Activated CD4-positive, alpha-beta T cell treated with anti-CD3 and anti-CD28 coated beads, Interleukin-2, amount 50 U/mL, for 1 hour (primary cell): ENCODE measurements at places on chromosomes 6 and 20.
A peak's percentile ranks its signal among the peaks of the same experiment; 100 is the strongest.

DNA sequence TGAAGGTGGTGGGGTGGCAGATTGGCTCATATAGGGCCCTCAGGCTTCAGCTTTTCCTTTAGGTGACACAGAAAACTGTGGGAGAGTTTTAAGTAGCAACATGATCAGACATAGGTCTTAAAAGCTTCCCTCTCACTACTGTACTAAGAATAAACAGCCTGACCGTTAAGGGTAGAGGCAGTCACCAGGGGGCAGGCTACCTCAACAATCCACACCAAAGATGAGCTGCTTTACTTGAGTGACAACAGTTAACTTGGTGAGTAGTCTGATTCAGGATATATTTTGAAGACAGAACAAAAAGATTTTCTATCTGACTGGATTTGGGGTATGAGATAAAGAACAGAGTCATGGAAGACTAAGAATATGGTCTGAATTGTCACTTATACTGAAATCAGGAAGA is 193.1 kb upstream of the SHLD1 start:
- DNase-seq = peak; percentile 43

GRCh38 chr6:26129656-26130055 is 42.4 kb downstream of the HFE start:
- no peak for DNase-seq

- DNase-seq = no peak
Measured at GRCh38 chr6:42637681-42638080, 73.9 kb downstream of the UBR2 start.

GRCh38 chr6:20722455-20722854 is 188.2 kb downstream of the CDKAL1 start:
- no peak for DNase-seq

GRCh38 chr6:20227350-20227749 is 15.1 kb upstream of the MBOAT1 start:
- no peak for DNase-seq

DNA sequence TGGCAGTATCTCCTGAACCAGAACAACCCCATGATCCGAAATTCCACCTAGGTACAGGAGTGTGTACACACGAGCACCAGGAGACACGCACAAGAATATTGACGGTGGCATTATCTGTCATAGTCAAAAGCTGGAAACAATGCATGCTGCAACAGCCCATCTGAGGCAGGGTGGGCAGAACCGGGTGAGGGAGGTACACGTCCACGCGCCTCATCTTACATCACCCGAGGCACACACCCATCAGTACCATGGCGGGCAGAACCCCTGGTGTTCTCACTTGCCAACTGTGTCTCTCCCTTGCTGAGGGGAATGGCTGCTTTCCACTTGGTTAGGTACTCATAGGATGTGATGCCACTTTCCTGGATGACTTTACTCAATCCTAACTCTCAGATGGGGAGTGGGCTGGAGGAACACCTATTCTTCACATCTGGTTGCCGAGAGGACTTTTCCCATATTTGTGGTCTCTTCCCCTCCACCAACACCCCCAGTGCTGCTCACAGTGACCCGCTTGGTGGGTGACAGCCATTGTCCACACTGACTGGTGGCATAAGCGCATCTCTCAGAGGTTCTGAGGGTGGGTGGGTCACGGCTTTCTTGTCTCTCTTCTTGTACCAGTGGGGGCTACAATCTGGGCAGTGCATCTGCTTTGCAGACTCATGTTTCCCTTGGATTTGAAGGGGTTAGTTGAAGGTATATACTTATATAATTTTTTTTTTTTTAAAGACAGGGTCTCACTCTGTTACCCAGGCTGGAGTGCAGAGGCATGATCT is 13.5 kb downstream of the PPP1R3G start:
- DNase-seq = no peak

GRCh38 chr6:163490826-163491577 is 76.5 kb downstream of the QKI start:
- DNase-seq = no peak

DNA sequence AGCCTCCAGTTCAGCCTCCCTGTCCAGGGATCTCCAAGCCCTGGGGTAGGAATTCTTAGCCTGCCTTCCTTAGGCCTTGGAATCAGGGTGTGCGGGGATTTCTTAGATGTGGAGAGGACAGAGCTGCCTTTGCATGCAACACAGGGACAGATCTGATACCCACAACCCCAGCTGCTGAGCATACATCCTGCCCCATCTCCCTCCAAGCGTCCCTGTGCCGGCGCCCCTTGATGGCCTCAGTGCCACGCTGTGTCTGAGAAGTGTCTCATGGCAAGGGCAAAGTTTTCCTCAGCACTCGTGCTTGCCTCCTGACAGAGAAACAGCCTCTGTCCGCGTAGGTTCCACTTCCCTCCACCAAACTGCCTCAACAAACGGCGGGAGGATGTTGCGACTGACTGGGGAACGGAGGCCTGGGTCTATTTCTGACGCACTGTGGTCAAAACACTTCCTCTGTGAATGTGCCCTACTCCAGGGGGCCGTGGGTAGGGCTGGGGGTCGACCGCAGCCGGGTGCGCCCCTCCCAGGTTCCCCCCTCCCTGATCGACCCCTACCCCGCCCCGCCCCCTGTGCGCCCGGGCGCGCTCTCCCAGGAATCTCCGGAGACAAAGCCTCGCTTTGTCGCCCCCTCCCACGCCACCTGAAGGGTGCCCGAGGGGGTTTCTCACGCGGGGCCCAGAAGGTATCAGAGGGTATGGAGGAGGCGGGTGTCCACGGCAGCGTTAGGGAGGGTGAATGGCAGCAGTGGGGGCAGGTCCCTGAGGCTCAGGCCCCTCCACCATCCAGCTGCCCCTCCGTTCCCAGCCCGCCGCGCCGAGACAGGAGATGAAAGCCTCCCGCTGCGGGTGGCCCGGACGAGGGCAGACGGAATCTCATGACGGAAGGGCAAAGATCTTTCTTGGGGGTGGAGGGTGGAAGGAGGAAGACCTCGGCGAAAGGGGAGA is 806 bp downstream of the MICAL1 start:
- DNase-seq = peak; percentile 74

DNA sequence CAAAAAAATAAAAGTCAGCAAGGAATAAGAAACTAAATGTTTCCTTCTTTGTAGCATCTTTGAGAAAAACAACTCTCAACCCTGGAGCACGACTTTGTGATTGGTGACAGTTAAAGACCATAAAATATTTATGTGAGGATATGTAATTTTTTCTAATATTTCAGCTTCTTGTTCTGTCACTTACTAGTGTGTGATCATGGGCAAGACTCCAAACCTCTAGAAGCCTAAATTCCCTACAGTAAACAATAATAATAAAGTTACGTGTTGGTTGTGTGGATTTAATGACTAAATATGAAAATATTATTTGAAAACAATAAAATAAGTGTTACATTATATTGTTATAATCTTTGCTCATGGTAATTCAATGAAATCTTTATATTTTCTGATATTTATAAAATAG is 735.6 kb upstream of the MARCKS start:
- DNase-seq = no peak

DNA sequence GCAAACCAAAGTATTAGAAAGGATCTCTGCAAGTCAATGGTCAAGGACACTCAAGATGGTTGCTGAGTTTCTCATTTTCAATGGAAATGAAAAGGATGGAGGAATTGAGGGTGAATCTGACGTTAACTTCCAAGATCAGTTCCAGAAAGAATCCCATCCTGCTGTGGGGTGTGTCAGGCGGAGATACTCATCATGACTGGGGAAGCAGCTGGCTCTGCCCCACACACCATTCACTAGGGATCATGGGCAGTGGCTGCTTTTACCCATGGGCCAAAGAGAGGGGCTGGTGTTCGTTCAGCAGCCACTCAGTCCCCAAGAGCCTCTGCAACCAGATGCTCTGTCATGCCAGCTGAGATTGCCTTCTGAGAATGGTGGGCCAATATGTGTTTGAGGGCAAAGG is 102.3 kb upstream of the KCNK16 start:
- no peak for DNase-seq

GRCh38 chr20:2314759-2315439 is 19.1 kb downstream of the TGM3 start:
- no peak for DNase-seq

DNA sequence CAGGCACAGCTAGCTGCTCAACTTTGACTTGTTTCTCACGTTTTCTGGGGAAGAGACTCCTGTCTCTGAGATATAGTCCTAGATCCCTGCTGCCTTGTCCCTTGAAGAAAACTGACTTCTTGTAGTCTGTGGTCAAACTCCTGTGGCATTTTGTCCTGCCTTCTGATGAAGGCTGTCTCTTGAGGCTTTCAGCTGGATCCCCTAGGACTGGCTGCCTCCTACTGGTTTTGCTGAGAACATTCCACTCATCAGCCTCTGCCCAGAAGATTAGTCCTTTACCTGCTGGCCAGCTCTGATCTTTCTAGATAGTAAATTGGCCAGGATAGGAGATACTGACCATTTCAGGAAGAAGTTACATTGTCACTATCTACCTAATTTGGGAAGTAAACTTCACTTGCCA is 71.9 kb upstream of the CNR1 start:
- DNase-seq = no peak

DNA sequence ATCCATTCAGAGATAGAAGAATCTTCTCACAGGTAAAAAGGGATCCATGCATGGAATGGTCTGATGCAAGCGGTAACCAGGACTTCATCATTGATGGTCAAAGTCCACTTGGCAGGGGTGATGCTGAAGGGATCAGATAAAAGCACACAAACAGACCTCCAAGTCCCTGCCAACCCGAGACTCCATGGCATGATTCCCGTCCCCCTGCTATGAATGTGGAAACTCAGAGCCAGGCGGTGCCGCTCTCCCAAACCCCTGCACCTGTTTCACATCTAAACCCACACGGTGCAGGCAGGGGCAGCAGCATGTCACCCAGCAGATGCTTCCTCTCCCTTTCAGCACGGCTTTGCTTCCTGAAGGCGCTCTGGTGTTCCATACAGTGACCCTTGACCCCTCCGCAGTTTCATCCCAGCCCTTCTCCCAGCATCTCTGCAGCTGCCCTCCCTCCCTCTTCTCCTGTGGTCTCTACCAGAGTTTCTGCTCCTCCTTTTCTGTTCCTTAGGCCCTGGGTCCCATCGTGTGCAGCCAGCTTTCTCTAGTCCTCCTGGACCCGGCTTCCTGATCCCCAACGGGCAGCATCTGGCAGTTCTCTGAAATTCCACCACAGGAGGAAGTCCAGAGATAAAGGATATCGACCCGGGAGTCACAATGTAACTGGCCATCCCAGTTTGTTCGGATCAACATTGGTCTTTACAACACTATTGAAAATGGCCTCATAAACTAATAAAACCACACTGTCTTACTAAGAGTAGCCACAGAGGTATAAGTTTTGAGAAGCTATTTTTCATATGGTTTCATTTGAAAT is 235.0 kb downstream of the TTLL2 start:
- DNase-seq = no peak

- DNase-seq = no peak
Measured at GRCh38 chr20:62347445-62347844, 19.7 kb downstream of the LAMA5 start.

GRCh38 chr20:32535316-32535952 is 49.7 kb downstream of the NOL4L start:
- DNase-seq = peak; percentile 41

DNA sequence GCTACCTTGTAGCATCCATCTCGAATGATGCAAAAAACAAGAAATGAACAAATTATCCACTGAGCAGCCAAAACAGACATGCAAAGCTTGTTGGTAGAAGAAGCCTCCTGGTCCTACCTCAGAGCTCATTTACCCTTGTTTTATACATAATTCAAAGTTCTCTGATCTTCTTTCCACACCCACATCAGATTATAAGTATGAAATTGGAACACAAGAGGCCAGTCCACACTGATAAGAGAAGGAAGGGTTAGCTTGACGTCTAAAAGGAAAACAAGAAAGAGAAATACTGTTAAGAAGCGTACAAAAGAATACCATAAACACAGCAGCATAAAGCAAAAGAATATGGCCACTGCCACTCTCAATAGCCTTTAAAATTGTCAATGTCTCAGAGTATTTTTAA is 49.7 kb downstream of the FAM83B start:
- DNase-seq = no peak

- peak; percentile 37 for DNase-seq
Measured at GRCh38 chr6:24949020-24949569, 13.3 kb upstream of the RIPOR2 start.

GRCh38 chr20:52290569-52290968 is 99.0 kb upstream of the ZFP64 start:
- DNase-seq = no peak

DNA sequence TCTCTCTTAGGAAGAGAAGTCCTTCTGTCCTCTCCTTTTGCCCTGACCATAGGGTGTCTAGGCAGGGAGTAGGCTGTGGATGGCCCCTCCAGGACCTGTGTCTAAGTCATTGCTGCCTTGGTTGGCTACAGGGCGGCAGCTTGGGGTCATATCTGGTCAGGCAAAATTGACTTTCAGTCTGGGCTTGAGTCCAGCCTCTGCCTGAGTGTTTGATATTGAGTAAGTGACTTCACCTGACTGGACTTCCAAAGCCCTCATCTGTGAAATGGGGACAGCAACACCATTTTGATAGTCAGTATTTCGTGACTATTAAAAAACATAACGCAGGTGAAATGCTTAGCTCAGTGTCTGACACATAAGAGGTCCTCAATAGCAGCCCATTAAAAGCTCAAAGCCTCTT is 4.6 kb downstream of the TGM3 start:
- no peak for DNase-seq

DNA sequence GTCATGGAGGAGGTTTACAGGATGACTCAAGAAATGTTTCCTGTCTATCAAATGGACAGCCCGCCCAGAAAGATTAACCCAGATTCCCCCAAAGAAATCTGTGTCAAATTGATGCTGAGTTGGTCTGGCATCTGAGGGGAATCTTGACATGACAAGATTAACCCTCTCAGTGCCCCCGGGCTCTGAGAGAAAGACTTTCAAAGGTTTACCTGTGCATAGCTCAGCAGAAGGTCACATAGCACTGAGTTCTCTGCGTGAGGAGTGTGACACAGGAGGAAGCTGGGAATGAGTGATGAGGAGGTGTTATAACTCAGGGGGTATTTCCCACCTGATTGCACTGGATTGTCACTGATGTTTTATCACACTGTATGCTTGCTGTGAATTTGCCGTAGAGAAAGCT is 601.2 kb downstream of the DHX35 start:
- no peak for DNase-seq

GRCh38 chr6:122791310-122791679 is 2.2 kb downstream of the SMPDL3A start:
- DNase-seq = no peak

GRCh38 chr6:124334359-124334758 is 530.7 kb downstream of the NKAIN2 start:
- no peak for DNase-seq

GRCh38 chr6:72350296-72350881 is 271.5 kb upstream of the KCNQ5 start:
- DNase-seq = no peak

DNA sequence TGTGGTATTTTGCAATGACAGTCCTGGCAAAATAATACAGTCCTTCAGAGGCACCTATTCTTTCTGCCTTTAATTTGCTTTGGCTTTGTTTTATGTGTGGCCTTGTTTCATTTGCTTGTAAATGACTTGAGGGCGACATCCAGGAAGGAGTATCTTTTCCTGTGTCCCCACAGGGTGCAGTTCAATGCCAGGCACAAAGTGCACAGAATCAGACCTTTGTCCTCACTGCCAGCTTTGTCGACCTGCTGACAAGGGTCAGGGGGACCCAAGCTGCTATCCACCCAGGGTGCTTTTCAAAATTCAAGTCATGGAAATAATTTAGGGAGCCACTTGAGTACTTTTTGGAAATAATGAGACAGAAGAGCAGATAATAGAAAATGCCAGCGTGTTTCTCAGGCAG is 37.0 kb upstream of the CDKN1A start:
- DNase-seq = no peak
